GM12878 (cell line): ENCODE measurements at places on chromosomes 3 and 15.

DNA sequence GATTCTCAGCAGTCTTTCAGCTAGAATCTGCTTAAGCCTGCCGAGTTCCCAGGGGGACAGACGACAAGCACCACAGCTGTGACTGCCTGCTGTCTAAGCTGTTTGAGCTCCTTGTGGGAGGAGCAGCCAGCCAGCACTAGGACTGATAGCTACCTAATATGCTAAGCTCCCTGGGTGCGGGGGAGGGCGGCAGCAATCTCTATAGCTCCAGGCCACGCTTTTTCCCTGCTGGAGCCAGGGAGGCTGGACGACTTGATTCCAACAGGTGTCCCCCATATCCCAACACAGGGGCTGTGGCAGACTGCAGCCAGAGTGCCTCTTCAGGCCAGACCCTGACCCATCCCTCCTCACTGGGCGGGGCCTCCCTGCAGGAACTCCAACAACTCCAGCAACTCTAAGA is 134.1 kb upstream of the ARPP21 start:
- no peak overlapping the region for H3K4me3 ChIP-seq
- no peak for DNase-seq
- H3K27me3 ChIP-seq: no peaks in the 10 kb centered on the region
- no peak overlapping the region for H3K27ac ChIP-seq

GRCh38 chr3:70982700-70983140 is 600.8 kb downstream of the FOXP1 start:
- no peaks in the 10 kb centered on the region for H3K36me3 ChIP-seq
- H3K4me1 ChIP-seq: 0 out of 2 replicates have a peak, but pooled peaks cover 4% of the 10 kb centered on the region
- no peaks in the 10 kb centered on the region for H3K27me3 ChIP-seq

GRCh38 chr3:70273492-70273891 is 38.9 kb downstream of the MDFIC2 start:
- no peak overlapping the region for H3K4me3 ChIP-seq
- no peaks in the 10 kb centered on the region for H3K36me3 ChIP-seq
- no peak for DNase-seq
- no peaks in the 10 kb centered on the region for H3K4me1 ChIP-seq
- H3K27ac ChIP-seq: no peak overlapping the region

DNA sequence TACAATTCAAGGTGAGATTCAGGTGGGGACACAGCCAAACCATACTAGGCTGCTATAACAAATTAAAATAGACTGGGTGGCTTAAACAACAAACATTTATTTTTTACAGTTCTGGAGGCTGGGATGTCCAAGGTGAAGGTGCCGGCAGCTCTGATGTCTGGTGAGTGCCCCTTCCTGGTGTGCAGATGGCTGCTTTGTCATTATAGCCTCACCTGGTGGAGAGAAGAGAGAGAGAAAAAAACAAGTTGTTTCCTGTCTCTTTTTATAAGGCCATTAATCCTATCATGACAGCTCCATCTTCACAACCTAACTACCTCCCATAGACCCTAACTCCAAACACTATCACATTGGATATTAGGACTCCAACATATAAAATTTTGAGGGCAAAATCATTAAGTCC is 279.7 kb downstream of the ZIC1 start:
- no peak for DNase-seq
- no peaks in the 10 kb centered on the region for H3K27me3 ChIP-seq
- H3K4me1 ChIP-seq: no peaks in the 10 kb centered on the region
- H3K27ac ChIP-seq: no peak overlapping the region

DNA sequence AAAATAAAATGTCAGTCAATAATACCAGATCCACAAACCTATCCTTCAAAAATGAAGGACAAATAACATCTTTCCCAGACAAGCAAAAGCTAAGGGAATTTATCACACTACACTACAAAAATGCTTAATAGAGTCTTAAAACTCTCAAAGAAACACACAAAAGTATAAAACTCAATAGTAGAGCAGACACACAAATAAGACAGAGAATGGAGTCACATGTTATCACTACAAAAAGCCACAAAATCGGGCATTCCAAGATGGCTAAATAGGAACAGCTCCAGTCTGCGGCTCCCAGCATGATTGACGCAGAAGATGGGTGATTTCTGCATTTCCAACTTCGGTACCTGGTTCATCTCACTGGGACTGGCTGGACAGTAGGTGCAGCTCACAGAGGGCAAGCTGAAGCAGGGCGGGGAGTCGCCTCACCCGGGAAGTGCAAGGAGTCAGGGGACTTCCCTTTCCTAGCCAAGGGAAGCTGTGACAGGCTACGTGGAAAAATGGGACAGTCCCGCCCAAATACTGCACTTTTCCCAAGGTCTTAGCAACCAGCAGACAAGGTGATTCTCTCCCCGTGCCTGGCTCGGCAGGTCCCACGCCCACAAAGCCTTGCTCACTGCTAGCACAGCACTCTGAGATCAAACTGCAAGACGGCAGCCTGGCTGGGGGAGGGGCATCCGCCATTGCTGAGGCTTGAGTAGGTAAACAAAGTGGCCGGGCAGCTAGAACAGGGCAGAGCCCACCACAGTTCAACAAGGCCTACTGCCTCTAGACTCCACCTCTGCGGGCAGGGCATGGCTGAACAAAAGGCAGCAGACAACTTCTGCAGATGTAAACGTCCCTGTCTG is 46.3 kb downstream of the SENP7 start:
- no peaks in the 10 kb centered on the region for H3K4me1 ChIP-seq
- no peak overlapping the region for H3K4me3 ChIP-seq
- no peaks in the 10 kb centered on the region for H3K27me3 ChIP-seq
- no peak overlapping the region for H3K27ac ChIP-seq
- H3K36me3 ChIP-seq: no peaks in the 10 kb centered on the region
- no peak for DNase-seq

DNA sequence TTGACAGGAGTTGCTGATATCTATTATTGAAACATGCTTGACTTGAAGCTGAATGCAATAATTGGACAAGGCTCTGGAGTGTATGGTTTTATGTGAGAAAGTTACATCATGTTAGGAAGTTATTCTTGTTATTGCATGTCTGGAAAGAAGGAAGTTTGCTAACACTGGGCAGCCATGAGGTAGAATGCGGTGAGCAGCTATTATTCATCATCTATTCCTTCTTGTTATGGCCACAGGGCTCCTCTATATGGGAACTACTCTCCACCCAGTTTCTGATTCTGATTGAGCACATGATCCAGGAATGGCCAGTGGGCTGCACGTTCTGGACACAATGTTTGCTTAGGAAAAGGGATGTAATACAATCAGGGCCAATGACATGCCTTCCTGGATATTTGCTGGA is 37.8 kb upstream of the SCN5A start:
- no peaks in the 10 kb centered on the region for H3K36me3 ChIP-seq
- no peak overlapping the region for H3K4me3 ChIP-seq
- no peak overlapping the region for H3K27ac ChIP-seq
- no peak for DNase-seq
- no peaks in the 10 kb centered on the region; the same call in none of the 2 replicates for H3K27me3 ChIP-seq
